ENCODE measurements at places on chromosomes 7 and 10.

DNA sequence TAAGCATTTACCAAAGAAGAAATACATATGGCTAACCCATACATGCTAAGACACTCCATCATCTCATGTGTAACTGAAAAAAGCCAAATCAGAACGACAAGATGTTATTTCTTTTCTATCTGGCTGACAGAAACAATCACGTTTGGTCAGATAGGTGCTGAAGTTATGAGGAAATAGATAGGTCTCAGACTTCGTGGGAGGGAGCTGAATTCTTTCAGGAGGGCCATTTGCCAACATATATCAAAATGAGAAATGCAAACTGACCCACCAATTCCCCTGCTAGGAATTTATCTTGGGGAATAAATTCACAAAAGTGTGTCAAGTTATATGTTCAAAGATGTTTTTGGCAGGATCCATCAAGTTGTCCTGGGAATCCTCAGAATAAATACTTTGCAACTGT is 32.6 kb downstream of the SH3PXD2A start:
- no peak for DNase-seq

DNA sequence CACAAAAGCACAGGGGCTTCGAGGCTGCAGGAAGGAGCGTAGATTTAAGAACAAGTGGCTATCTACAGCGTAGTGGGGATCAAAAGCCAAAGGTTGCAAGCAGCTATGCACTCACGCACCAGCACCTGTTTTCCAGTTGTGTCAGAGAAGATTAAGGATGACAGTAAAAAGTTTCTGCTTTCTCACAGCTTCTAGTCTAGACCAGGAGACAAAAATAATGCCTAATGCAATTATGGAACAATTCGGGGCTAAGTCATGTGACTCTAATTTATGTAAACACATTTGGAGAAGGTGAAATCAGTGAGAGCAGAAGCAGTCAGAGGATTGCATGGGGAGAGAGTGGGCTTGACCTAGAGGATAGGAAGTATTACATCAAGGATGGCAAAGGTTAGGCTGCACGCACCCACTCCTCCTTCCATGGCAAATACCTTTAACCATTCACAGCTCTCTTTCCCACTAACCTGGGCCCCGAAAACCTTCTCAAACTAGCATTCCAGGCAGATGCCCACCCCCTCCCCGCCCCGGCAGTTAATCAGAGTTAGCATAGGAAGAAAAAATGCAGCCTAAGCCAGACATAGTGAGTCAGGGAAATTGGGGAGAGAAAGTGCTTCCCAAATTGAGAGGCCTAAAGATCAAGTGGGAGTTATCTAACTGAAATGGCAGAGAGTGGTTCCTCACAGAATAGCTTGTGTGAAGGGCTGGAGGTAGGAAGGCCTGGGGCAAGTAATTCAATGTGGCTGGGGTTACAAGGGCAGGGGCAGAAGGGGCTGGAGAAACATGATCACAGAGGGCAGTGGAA is 48.2 kb upstream of the GPAM start:
- DNase-seq = no peak

DNA sequence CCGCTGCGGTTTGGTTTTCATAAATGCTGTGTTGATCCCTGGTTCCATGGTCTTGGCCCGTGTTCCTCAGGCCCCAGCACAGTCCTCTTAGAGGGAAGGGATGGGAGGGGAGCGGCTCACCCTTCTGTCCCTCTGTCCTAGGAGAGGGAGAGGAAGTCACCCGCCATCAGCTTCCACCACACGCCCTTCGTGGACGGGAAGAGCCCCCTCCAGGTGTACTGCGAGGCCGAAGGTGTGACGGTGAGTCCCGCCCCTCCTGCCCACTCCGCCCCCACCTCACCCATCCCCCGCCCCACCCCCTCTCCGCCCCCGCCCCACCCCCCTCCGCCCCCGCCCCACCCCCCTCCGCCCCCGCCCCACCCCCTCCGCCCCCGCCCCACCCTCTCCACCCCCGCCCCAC is 37.5 kb upstream of the DPYSL4 start:
- DNase-seq = no peak

DNA sequence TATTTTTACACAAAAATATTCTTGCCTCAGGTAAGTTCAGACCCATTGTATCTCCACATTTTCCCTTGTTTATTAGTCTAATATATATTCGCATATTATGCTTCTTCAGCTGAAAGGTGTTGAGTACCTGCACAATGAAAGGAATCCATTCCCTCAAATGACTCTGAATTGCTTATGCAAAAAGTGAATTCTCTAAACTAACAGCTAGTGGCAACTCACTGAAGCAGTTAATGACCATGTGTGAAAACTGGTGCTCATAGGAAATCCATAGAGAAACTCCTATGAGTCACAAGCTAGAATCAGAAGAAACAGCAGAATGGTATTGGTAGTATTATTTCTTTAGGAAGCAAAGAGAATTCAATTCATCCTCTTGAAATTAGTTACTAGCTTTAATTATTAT is 33.5 kb upstream of the RNF148 start:
- DNase-seq = no peak

DNA sequence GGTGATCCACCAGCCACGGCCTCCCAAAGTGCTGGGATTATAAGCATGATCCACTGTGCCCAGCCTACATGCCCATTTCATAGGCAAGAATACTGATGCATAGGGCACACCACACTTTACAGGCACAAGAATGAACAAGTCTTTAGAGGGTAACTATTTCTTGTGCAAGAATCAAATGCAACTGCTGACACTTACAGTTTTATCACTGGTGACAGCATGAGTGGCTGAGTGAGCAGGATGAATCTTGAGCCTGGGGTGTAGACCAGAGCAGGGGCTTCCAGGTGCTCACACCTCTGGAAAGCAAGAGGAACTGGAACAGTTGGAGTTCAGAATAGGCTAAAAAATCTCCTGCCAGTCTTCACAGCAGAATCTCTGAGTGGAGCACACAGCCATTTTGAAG is 287.5 kb downstream of the KCNMA1 start:
- no peak for DNase-seq

DNA sequence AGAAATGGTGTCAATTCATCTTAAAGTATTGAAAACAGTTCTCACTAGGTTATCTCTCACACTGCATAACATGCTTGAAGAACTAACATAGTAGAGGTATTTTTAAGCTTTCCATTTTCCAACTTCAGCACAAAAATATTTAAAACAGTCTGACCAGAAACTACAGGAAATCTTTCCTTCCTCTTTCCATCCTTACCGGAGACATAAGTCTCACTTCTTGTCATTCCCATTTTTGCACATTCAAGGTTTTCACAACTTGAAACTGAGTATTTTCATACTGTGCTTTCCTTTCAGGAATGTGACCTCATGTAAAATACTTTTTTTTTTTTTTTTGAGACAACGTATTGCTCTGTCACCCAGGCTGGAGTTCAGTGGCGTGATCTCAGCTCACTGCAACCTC is 45.2 kb downstream of the ARHGAP12 start:
- DNase-seq = no peak

- no peak for DNase-seq
These were observed 27.6 kb downstream of the COBL start for GRCh38 chr7:51288896-51289622.

- DNase-seq = no peak
These were observed 151.2 kb downstream of the TPST1 start for GRCh38 chr7:66356277-66356721.

- no peak for DNase-seq
These were observed 172.3 kb upstream of the ADO start for GRCh38 chr10:62632071-62632809.

DNA sequence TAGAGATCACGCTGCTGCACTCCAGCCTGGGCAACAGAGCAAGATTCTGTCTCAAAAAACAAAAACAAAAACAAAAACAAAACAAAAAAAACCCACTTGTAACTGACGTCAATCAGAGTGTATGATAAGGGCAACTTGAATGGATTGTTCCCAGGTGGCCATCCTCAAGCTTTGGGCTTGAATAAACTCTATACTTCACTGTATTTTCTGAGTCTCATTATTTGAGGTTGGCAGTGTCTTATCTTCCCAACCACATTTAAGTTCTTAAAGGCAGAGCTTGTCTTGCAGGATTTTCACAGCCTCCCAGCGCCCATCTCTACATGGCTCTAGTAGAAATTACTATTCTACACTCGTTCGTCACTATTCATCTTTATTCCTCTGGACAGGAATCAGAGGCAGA is 5.1 kb upstream of the OAT start:
- no peak for DNase-seq

Data from activated CD4-positive, alpha-beta T cell treated with anti-CD3 and anti-CD28 coated beads, Interleukin-2, amount 50 U/mL, for 48 hours (primary cell).